ENCODE measurements at places on chromosomes 2 and 18.

DNA sequence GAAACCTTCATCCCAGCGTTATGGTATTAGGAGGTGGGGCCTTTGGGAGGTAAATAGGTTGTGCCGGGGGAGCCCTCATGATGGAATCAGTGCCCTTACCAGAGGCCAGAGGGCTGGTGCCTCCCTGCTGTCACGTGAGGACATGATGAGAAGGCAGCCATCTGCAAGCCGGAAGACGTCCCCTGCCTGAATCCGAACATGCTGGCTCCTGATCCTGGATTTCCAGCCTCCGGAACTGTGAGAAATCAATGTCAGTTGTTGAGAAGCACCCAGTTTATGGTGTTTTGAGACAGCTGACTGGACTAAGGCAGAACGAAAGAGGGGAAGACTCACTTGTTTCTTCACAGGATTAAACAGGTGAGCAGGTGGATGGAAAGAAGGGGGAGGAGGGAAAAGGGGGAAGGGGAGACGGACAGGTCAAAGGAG is 13.0 kb upstream of the KLF11 start:
- no peak for DNase-seq

- no peak for DNase-seq
Measured at GRCh38 chr2:135773319-135773718, 31.7 kb downstream of the UBXN4 start.

GRCh38 chr18:23274638-23275482 is 139.6 kb downstream of the CABLES1 start:
- DNase-seq = no peak

- DNase-seq = no peak
Measured at GRCh38 chr2:54936766-54937165, 113.5 kb downstream of the RTN4 start.

GRCh38 chr2:144663207-144663606 is 143.3 kb upstream of the ZEB2 start:
- DNase-seq = no peak

GRCh38 chr2:182717416-182717815 is 1.4 kb downstream of the DNAJC10 start:
- no peak for DNase-seq

GRCh38 chr2:40302751-40303325 is 149.1 kb downstream of the SLC8A1 start:
- no peak for DNase-seq

DNA sequence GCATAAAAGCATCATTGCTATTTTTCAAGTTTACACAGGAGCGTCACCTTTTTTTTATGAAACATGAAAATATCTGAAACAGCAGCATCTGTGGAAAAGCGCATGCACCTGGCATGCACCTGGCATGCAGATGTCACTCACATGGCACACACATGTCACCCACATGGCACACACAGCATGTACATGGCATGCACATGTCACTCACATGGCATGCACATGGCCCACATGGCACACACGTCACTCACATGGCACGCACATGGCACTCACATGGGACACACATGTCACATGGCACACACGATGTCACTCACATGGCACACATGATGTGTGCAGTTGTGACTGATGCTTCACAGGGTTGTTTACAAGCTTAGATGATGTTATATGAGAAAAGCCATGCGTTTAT is 188.0 kb downstream of the ZNF407 start:
- no peak for DNase-seq

DNA sequence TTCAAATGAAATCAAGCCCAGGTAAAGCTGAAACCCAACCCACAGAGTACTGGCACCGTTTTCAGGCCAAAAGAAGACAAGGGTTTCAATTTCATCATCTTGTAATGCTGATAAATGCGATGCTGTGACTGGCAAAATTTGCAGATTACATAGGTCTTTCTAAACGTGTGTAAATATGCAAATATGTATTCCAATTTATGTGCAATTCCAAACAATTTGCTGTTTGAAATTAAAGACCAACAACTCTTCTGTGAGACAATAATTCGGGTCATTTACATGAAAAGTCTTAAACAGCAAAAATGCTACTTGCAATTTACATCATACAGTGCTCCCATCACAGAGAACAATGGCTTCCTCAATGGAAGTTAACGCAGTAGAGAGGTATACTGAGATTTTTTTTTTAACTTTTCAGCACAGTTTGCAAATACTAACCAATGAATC is 2.8 kb upstream of the ZNF532 start:
- no peak for DNase-seq

- peak; percentile 18 for DNase-seq
Measured at GRCh38 chr2:143530758-143531157, 401.5 kb downstream of the ARHGAP15 start.

GRCh38 chr2:217231212-217231611 is 371.3 kb upstream of the TNP1 start:
- peak; percentile 73 for DNase-seq

DNA sequence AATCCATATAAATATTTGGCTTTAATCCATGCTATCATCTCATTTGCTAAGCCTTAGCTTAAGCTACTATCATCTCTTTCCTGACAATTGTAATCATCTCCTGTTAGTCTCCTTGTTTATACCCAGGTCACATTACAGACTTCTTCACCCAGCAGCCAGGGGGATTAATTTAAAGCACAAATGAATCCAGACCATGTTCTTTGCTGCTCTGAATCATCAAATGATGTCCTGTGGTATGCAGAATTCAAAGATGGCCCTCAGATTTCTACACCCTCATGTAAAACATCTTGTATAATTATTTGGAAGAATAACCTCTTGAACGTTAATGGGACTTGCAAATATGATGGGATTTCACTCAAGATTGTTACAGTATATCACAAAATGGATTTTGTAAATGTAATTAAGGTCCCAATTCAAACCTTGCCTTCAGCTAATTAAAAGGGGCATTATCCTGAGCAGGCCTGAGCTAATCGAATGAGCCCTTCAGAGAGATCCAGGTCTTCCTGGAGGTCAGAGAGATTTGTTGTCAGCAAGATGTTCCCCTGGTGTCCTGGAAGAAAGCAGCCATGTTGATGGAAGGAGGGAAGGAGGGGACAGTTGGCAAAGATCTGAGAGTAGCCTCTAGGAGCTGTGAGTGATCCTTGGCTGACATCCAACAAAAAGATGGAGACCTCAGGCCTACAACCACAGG is 241.1 kb upstream of the MMADHC start:
- DNase-seq = no peak

DNA sequence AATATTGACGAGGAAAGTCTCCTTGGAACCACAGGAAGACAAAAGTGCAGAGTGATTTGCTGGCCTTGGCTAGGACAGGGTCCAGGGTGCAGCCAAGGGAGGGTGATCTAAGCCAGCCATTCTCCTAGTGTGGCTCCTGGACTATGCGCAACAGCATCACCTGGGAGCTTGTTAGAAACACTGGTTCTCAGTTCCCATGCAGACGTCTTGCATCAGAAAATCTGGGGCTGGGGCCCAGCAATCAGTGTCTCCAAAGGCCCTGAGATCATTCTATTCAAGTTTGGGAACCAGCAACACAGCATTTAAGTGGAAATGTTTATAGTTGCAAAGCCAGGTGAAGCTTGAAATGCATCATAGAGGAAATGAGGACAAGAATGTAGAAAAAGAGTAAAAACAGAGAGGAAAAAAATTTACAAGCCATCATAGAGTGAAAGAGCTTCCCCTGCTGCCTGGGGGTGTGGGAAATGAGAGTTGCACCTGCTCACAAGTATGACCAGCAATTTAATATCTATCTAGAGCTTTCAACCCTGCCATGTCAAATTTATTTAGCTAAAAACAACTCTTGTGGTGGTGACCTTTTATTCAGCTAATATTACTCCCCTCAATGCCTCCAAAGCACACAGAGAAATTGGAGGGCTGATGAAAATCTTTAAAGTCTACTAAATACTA is 54.4 kb upstream of the SEC11C start:
- no peak for DNase-seq

DNA sequence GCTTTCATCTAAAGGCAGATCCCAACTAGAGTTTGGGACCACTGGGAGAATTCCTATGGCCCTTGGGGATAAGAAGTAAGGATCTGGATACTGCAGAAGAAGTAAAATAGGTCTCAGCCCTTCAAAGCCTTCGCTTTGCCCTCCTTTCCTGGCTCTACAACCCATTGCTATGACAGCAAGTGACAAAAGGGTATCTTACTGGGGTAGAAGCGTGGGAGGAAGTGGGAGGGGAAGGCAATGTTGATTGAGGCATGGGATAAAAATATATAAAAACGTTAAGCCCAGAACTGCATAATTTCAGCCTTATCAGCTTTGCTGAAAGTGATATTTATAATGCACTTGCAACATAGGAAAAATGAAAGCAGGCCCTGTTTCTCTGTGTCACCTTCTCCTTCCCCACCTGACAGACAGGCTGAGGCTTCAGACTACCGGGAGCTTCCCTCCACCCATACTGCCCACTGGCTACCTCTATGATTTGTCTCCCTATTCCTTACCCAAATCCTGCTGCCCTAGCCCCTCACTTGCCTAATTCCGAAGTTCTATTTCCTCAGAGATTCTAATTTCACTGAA is 14.9 kb upstream of the SOS1 start:
- no peak for DNase-seq

GRCh38 chr18:1585881-1586488 is 681.3 kb downstream of the ADCYAP1 start:
- peak; percentile 6 for DNase-seq

GRCh38 chr2:100802066-100802465 is 17.9 kb upstream of the NPAS2 start:
- DNase-seq = no peak

DNA sequence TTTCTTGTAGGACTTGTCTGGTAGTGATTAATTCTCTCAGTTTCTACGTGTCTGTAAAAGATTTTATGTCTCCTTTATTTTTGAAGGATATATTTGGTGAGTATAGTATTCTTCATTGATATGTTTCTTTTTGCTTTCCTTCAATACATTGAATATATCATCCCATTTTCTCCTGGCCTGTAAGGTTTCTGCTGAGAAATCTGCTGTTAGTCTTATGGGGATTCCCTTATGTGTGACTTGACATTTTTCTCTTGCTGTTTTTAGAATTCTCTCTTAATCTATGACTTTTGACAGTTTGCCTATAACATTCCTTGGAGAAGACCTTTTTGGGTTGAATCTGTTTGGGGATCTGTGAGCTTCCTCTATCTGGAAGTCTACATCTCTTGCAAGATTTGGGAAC is 281.0 kb upstream of the MEIS1 start:
- DNase-seq = no peak

DNA sequence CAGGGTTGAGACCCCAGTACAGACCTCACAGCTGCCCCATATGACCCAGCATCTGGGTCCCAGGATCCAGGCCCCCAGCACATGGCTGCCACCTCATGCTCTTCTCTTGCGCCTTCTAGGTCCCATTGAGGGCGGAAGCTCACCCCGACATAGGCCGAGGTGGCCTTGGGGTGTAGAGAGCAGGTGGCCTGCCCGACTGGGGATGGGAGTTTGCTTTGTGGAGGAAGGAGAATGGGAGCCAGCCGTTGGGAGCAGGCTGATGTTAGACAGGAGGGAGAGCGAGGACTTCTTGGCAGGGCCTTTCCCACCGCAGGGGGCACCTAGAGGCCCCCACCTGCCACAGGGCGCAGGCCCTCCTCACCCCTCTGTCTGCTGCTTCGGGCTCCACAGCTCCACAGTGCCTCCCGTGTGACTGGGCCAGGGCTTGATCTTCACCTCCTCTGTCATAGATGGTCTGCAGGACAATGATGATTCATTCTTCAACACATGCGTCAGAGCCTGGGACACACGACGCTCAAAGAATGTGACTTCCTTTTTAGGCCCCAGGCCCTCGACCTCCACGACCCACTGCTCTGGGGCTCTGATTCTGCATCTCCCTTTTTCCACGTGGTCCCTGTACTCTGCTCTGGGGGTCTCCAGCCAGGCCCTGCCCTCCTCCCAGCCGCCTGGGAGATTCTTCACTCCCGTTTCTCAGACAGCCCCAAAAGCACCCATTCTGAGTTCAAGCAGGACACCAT is 86.6 kb upstream of the ODC1 start:
- DNase-seq = peak; percentile 80

DNA sequence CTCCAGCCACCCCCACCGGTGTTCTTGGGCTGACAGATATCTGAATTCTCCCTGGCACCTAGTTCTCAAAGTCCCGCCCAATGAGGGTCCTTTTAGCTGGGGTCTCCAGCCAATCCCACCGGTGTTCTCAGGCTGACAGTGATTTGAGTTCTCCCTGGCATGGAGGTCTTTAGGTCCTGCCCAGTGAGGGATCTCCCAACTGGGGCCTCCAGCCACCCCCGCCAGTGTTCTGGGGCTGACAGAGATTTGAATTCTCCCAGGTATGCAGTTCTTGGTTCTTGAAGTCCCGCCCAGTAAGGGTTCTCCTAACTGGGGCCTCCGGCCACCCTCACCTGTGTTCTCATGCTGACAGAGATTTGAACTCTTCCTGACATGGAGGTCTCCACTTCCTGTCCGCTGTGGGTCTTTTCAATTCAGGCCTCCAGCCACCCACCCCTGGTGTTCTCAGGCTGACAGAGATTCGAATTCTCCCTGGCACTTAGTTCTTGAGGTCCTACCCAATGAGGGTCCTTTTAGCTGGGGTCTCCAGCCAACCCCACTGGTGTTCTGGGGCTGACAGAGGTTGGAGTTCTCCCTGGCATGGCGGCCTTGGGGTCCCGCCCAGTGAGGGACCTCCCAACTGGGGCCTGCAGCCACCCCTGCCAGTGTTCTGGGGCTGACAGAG is 154.6 kb downstream of the ANKRD36 start:
- peak; percentile 1 for DNase-seq

GRCh38 chr2:134206031-134206430 is 47.8 kb upstream of the MGAT5 start:
- DNase-seq = peak; percentile 5

- no peak for DNase-seq
Measured at GRCh38 chr2:2867397-2867979, 510.1 kb downstream of the EIPR1 start.

DNA sequence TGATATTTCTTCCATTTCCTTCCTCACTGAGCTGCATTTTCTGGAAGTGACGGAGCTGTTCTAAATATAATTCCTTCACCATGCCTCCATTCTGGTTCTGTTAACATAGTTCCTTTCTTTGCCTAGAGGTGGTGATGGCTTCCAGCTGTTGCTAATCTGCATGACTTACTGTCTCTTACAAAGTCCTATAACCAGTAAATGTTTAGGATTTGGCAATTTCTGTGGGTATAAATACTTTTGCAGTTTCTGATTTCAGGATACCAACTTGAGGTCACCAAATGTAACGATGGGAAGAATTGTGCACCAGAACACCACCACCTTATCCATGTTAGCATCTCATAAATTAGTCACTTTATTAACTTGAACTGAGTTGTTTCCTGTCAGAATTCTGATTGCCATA is 101.7 kb upstream of the FN1 start:
- DNase-seq = peak; percentile 6

DNA sequence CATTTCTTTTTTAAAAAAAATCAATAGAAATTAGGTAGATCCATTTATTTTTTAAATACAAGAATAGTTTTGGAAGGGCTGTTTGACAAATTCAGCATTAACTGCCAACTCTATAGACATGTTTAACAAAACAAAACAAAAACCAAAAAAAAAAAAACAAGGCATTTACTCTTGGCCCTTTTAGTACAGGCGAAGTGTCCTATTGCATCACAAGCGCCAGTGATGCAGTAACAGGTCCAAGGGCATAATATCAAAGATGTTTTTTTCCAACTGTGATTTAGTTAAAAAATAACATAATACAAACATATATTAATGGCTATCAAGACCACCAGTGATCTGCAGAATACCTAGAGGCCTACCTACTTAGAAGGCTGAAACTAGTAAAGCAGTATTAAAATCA is 55.3 kb downstream of the XDH start:
- DNase-seq = no peak

- DNase-seq = no peak
Measured at GRCh38 chr2:67048314-67048713, 348.8 kb upstream of the ETAA1 start.

All from EL (cell line).